Globus pallidus (tissue), 1 donor: ENCODE measurements at places on chromosomes 5 and 9.
A peak's percentile ranks its signal among the peaks of the same experiment; 100 is the strongest.

- DNase-seq = peak; percentile 25
Observed at GRCh38 chr9:20289423-20290010, 332.8 kb downstream of the MLLT3 start.

DNA sequence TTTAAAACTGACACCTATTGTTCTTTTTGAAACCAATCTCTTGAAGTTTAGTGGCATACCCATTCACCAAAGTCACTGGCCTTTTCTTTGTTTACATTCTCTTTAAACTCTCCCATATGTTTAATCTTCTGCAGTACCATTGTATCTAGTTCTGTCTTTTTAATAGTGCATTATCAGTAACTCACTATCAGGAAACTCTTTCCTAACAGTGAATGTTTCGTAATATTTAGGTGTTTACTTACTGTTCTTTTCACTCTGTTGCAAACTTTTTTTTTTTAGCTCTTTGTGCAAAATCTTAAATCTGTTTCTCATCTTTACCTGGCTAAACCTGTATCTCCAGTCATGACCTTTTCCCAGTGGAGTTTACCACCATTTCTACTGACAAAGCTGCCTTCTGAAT is 17.2 kb downstream of the SMAD5 start:
- DNase-seq = no peak

GRCh38 chr5:112293587-112293986 is 125.5 kb downstream of the EPB41L4A start:
- DNase-seq = no peak

- no peak for DNase-seq
Observed at GRCh38 chr9:93612052-93612795, 35.8 kb downstream of the PHF2 start.

DNA sequence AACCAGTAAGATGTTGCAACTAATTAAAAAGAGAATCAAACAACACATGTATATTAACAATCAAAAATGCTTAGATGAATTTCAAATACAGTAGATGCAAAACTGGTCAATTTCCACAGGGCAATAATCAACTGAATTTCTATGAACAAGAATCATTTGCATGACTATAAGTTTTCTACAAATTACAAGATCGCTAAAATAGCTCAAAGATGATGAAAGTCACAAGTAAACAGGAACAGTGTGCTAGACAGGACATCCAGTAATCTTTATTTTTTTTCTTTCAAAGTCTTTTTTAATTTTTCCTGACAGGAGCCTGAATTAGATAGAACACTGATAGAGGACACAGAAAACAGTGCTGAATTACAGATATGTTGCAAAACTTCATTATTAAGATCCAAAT is 608.2 kb upstream of the DAB2 start:
- no peak for DNase-seq

DNA sequence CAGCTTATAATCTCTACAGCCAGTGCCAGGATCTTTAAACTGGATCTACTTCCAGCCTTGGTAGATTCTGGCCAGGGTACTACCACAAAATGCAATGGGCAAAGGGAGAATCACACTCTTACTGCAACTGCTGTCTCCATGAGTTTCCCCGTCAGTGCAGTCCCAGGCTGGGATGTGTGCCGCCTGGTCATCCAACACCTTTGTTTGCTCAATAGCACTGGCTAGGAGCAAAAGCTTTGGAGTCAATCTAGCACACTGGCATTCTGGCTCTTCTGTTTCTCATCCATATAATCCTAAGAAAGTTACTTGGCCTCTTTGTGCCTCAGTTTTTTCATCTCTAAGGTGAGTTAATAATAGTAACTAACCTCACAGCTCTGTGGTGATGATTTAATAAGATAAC is 96.9 kb downstream of the FBN2 start:
- no peak for DNase-seq

DNA sequence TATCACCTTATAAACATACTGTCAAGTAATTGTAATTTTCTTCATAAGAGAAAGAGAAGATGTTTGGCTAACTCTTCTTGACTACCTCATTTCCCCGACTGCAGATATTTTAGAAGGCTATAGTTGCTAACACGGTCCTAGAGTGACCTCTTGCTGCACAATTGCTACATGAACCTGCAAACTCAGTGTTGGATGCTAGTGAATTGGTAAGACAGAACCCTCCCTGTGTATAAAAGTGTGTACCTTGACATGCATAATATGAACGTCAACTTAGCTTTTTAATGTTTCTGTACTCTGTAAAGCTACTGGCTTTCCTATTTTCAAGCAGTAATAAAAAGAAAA is 46.7 kb upstream of the CER1 start:
- DNase-seq = peak; percentile 22

GRCh38 chr5:179839328-179840256 is 18.9 kb downstream of the SQSTM1 start:
- no peak for DNase-seq
